ENCODE measurements at places on chromosomes 2 and 18. TPM values are rescaled to one million over a fixed set of nuclear protein-coding genes. Genes with fewer than 3 reads are reported as not detected.

HOXD13 gene
- total RNA-seq: not detected

ACADL gene
- 5.0 TPM for total RNA-seq

UGT1A8 gene
- not detected for total RNA-seq

AQP12B gene
- not detected for total RNA-seq

C2orf81 gene
- 2.7 TPM for total RNA-seq

PPP1R7 gene
- total RNA-seq: 49.3 TPM

CPS1 gene
- total RNA-seq: 5.5 TPM

Data from posterior vena cava (tissue), 2 donors.